ENCODE measurements at places on chromosomes 4 and X.

- DNase-seq, result no peak
Measured at GRCh38 chrX:139692506-139692849, 15.5 kb downstream of the MCF2 start.

DNA sequence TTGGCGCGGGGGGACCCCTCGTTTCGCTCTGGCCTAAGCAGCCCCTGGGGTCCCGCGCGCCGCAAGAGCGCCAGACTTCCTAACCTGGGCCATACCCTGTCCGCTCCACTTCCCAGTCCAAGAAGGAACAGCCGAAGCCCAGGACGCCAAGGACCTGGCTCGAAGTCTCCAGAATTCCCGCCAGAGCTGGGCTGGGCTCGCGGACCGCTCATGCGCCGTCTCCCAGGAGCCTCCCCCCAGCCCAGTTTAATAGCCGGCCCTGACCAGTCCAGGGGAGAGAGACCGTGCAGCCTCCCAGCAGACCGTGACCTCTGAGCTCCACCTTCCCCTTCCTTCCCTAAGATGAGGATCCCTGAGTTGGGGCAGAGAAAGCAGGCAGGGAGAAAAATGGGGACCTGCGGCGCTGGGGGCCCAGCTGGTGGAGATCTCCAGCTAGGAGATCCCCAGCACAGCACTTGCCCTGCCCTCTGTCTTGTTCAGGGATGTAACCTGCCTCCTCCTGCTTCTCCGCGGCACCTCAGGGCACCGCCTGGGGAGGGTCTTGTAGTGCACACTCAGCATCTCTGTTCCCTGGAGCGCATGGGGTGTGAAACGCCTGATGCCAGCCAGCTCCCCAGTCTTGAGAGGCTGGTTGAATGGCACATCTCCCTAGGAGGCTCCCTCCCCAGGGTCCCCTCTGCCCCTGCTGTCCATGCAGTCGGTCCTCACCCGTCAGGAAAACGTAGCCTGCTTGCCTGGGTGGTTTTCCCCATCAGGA is 1.2 kb upstream of the LETM1 start:
- no peak for DNase-seq

DNA sequence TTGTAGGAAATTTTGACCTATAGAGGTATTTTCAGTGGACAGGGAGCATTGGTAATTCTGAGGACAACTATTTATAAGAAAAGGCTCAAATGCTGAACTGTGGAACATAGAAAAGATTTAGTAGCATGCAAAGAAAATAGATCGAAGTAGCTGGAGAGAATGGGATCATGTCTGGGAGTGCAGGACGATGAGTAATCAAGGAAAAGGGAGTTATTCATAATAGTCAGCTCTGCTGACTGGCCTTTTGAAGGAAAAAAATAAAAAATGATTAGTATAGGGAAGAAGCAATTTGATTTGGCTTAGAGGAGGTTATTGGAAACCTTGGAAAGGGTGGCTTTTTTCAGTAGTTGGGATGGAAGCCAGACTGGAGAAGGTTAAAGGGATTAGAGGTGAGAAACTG is 22.9 kb upstream of the ANK2 start:
- DNase-seq, result no peak

DNA sequence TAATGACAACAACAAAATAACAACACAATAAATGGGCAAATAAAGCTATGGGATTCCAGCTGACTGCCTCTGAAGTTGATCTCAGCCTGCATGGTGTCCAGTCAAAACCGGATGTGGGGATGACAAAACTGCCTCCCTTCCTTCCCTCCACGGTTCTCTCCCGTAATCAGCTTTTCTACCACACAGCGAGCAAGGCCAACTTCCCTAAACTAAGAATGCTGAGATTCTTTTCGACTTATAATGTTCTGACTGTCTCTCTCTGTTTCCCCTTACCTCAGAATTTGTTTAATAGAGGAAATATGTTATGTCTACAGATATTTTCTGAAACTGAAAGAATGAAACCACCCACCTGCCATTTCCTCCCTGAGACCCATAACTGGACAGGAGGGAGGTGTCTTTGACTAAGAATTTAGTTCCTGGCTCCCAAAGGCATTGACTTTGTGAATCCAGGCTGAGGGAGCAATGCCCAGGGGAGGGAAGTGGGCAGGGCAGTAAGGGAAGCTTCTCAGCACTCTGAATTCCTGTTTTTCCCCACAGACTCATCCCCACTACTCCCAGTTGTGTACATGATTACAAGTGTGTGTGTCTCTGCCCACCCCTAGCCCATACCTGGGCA is 1.0 kb upstream of the TLR1 start:
- no peak for DNase-seq

DNA sequence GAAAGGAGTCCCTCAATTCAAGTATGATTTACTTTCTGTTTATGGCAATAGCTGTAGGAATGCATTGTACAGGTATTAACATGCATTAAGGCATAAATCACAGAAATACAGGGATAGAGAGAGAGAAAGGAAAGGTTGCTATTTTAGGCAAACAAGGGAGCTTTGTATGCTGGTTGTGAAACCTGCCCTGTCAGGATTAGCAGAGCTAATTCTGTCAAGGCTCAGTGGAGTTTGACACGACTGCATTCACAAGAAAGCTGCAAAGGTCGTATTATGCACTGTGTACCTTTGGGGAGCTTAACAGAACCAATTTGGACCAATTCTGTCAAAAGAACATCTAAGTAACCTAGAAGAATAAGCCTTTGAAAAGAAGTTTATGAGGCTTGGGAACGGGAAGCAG is 239.3 kb downstream of the GRIA2 start:
- DNase-seq, result no peak

GRCh38 chr4:93031431-93032098 is 727.8 kb downstream of the GRID2 start:
- no peak for DNase-seq

GRCh38 chr4:90198086-90198847 is 71.1 kb downstream of the CCSER1 start:
- no peak for DNase-seq

GRCh38 chr4:38101563-38101962 is 141.4 kb downstream of the PTTG2 start:
- no peak for DNase-seq

DNA sequence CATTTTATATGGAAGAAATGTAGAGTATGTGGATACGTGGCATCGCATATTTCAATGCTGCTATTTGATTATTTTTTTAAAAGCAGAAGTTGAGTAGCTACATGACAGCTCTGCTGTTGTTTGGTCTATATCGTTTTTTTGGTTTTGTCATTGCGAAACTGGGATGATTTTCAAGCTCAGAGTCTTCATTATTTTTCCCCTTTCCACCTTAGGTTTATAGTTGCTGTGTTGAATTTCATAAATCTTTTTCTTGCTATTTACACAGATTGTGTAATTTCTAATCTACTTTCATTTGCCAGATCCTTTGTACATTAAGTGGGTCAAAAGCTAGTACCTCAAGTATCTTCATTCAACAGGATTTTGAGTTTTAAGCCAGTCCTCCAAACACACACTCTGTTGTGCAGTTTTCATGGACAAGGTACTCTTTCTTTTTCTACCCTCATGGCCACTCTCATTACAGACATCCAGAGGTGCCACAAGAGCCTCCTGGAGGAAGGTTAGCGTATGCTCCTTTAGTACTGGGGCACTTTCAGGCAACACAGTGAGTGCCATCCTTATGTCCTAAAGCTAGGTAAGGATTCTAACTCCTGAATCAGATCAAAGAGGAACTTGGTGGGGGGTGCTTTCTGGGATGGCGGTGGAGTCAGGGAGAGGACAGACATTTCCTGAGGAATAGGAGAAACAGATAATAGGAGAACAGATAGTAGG is 123.2 kb downstream of the FHIP1A start:
- no peak for DNase-seq

DNA sequence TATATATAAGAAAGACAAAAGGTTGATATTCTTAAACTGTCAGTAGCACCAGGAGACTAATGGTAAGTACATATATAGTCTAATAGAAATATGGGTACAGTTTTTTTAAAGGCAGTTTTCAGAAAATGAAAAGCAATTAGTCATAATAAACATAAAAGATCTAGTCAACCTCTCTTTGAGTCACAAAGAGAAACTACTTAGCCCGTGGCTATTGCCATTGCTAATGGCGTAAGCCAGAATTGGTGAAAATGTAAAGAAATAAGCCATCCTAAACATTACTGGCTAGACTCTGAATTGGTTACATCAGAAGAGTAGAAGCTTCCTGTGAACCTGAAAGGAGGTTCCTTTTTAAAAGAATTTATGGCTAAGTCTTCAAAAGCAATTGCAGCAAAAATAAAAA is 668.7 kb upstream of the CPEB2 start:
- DNase-seq, result no peak

GRCh38 chrX:5807181-5807580 is 421.5 kb downstream of the NLGN4X start:
- DNase-seq, result no peak

DNA sequence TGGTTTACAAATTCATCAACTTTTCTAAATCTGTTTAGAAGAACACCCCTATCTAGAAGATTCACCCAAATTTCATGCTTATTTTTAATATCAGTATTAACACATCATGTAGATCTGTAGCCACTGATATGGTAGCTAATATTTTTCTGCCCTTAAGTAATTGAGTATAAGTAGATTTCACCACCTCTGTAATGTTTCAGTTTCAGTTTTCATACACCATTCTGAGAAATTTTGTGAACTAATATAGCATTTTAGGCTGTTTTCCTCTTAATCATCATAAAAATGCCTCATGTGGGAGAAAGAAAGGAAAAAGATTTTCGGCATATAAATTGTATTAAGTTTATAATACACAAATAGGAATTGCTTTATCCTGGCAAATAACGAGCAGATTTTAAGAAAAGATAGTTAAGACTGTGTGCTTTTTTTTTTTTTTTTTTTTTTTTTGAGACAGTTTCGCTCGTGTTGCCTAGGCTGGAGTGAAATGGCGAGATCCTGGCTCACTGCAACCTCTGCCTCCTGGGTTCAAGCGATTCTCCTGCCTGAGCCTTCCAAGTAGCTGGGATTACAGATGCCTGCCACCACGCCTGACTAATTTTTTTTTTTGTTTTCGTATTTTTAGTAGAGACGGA is 21.4 kb upstream of the RBPJ start:
- DNase-seq, result no peak

DNA sequence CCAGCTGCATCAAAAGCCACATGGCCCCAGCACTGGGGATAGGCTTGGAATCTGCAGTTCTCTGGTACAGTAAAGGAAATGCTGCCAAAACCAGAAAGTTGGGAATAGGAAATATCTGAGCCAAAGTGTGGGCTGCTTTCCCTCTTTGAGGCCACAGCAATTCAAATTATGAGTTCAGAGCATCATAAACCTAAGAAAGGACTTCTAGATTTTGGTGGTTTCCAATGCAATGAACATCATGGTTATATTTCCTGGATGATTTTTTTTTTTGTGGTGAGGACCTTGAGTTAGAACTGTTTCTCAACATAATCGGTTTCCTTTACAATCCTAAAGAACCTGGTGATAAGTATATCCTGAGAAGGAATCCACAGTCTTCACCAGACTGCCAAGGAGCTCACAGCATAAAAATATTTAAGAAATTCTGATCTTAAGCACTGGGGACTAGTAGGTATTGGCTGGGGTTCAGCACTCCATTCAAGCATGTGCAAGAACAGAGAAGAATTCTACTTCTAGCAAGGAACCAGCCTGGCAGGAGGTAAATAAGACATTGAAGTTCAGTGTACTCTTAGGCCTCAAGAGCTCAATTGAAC is 29.8 kb upstream of the ARHGAP24 start:
- no peak for DNase-seq

DNA sequence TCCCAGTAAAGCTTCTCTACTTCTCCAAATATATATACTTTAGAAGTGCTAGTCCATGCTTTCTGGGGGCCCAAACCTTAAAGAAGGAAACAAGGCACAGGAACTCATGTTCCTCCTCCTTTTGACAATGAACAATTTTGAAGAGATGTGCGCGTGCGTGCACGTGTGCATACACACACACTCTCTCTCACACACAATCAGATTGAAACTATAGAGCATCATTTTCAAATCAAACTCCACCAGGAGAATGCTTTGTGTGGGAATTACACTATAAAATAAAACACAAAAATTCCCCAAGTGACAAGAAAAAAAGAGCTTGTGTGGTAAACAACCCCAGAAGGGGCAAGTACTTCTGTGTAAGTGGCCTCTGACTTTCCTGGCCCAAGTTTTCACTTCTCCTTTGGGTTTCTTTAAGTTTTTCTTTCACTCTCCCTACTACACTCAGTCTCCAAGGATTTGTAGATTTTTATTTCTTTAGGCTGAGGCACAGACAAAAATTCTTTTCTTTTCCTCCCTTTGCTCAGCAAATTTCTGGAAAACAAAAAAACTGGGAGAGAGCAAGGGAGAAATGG is 46.6 kb upstream of the SHISA3 start:
- DNase-seq, result no peak

GRCh38 chr4:2700031-2700430 is 56.1 kb downstream of the TNIP2 start:
- DNase-seq, result no peak

- no peak for DNase-seq
Measured at GRCh38 chr4:155822572-155822971, 43.5 kb downstream of the ASIC5 start.

DNA sequence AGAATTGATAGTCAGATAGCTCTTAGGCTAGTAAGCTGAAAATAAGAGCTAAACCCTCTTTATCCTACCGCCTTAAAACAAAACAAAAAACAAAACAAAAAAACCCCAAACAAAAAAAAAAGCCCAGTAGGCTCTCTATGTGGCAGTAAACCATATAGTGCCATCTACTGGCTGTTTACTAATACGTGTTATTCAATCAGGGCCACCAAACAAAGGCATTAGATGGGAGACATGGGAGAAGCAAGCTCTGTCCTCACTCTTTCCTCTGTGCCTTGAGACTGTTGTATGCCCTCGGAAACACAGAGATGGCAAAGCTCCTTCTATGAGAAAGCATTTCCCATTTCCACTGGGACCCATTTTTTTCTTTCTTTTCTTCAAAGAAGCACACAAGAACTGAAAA is 148.8 kb upstream of the MID1 start:
- no peak for DNase-seq

DNA sequence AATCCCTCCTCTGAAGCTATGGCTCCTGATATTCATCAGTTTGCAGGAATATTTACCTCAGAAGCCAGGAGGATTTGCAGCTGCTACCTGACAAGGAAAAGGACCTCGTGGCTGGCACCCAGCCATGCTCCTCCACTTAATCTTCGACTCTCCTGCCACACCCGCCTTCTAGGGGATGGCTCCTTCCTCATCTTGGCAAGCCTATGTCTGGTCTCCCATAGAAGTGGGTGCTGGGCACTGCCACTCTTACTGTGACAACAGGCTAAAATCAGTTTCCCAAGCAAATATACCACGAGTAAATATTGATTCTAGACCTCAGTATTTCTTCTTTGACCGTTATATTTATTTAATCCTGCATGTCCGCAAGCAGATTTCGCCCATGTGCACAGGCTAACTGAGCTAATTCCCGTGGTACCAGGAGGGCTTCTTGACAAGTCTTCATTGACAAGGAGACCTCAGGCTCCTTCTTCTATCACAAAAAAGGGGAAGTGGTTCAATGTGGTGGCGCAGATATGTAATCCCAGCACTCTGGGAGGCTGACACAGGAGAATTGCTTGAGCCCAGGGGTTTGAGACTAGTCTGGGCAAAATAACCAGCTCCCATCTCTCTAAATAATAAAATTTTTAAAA is 52.6 kb upstream of the DCTD start:
- no peak for DNase-seq

- no peak for DNase-seq
Measured at GRCh38 chr4:86493460-86493859, 100.7 kb upstream of the PTPN13 start.

Measured in stimulated activated CD4-positive, alpha-beta T cell treated with anti-CD3 and anti-CD28 coated beads, Interleukin-1b, Interleukin-23, amount 100 ng/mL, for 1 hour (primary cell).